ENCODE measurements at places on chromosomes 5 and 9. TPM values are rescaled to one million over a fixed set of nuclear protein-coding genes. Genes with fewer than 3 reads are reported as not detected.

GRCh38 chr5:78002690-78003089 lies 226.6 kb upstream of the TBCA start:
- no peak for DNase-seq

DNA sequence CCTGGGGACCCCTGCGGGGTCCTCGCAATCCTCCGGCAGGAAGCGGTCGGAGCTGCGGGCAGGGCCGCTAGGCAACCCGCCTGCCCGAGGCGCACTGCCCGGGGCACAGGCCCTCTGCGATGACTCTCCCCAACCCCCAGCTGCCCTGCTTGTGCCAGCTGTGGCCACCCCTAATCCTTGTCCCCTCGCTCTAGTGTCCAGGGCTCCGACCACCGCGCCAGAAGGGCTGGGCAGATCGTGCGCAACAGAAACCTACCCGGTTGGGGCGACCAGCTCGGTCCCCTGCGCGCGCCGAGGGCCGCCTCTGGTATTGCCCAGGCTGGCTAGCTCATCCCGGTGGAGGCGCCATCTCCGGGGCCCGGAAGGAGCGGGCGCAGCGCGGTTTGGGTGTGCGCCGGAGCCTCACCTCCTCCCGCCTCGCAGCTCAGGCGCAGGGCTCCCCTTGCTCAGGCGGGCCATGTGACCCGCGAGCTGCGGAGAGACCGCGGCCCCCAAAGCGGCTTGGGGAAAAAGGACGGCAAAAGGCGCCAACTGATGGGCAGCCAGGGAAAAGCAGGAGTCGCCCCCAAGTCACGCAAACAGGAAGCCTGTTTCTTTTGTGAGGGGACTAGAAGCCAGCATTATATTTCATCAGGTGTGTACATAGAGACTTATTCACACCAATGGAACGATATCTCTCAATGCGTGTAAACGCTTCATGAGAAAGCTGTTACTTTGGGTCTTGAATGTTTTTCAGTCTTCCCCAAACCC lies 46.8 kb upstream of the RNF20 start:
- DNase-seq: peak; percentile 76

DNA sequence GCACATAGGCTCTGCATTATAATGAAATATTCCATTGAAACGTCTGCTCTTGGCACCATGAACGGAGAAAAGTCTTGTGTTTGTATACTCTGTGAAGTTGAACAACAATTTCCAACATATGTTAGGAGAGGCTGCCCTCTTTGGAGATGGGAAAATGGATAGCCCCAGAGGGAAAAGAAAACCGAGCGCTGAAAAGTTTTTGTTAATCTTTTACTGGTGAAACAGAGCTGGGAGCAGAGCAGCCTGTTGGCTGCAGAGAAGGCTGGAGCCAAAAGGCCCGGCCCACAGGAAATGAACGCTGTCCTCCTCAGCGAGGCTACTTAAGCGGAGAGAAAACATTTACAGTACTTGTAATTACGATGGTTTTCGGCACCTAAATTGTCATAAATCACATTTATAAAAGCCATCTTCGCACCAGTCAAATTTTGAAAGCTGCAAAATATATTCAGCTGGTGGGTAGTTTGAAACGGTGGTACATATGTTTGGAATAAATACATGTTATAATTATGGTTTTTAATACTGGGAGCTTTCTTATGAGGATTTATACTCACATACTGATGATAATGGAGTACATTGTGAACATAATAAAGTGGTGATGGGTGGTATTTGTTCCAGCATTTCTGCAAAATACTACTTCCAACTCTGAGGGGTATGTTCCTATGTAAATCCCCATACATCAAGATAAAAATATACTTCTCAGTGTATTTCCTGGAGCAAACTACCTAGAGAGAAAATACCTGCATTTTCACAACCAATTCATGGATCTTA lies 129.6 kb upstream of the CNTLN start:
- peak; percentile 40 for DNase-seq

Gene SKIC3
- total RNA-seq: 96.2 TPM

DNA sequence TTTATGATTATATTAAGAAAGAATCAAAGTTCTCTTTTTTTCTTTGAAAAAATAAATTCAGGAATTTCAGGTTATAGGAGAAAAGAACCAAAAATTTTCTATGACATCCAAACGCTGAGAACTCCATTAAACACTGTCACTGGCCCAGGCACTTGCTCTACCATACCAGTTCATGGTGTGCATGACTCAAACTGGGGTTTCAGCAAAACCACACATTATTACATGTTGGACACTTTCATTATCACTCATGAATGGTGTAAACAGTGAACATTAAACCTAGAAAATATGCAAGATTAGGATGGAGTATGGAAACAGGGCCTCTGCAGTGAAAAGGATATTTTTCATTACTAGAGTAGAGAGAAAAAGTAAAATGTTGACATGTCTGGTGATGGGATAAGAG lies 369.9 kb upstream of the FAM174A start:
- DNase-seq: no peak

Gene ZFP37
- total RNA-seq: 1.4 TPM

DNA sequence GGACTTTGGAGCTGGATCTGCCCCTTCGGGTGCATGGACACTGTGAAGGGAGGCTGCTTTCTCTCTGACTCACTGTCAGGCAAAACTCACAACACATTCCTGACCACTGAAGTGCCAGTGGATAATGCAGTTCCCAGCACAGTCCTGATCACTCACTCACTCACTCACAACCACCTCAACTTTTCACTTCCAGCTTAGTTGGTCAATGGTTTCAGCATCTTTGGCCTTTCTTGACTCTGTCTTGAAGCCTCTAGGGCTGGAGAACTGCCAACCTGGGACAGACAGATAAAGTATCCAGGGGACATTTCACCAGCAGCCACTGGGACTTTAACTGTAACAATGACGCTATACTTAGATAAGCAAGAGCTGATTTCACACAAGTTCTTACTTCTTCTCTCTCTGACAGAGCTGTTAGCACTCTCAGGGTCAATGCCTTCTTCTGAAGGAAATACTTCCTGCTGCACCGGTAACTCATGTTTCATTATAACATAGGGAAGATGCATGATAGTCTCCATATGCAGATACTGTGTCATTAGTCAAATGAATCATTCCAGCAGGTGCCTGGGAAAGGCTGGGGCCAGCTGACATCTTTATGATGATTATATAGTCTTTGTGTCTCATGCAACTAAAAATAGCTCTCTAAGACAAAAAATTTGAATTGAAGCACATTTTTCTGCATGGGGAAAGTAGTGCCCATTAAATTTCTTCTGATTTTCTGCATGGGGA lies 499.0 kb downstream of the SEMA5A start:
- DNase-seq: no peak

Gene IGFBPL1
- 4.4 TPM for total RNA-seq

Gene SLC23A1
- not detected for total RNA-seq

GRCh38 chr9:112487008-112487798 lies 576 bp downstream of the KIAA1958 start:
- DNase-seq: peak; percentile 79

DNA sequence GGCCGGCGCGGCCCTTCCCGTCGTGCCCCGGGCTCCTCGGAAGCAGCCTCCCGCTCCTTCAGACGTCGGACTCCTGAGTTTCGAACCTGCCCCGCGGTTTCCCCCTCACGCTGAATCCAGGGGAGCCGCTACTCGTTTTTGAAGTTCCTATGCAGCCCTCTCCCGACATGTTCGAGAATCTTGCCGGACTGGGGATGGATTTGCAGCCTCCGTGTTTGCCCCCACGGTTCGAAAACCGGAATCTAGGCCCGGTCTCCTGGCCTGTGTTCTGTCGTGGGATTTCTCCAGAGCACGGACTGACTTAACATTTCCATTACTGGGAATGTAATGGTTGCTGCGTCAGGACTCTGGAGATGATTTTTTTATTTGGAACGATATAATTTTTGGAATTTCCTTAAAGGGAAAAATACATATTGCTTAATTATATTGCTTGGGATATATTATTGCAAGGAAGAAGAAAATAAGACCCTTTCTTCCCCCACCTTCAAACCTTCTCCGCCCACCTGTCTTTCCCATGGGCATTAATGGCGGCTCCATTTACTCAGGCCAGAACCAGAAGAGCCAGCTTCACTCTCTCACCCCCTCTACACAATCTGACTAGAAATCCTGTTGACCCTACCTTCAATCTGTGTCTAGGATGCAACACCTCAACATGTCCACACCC lies 8.5 kb upstream of the MGAT1 start:
- DNase-seq: no peak

Gene CTSV
- total RNA-seq: 3.8 TPM
